ENCODE measurements at places on chromosomes 5 and 9.

- no peak for DNase-seq
Observed at GRCh38 chr5:168013546-168013945, 277.9 kb upstream of the WWC1 start.

GRCh38 chr5:28603869-28604268 lies 1565.5 kb upstream of the CDH9 start:
- no peak for DNase-seq

- no peak for DNase-seq
Observed at GRCh38 chr5:124309241-124309980, 437.0 kb downstream of the ZNF608 start.

GRCh38 chr9:137919095-137919465 lies 41.5 kb downstream of the CACNA1B start:
- no peak for DNase-seq

DNA sequence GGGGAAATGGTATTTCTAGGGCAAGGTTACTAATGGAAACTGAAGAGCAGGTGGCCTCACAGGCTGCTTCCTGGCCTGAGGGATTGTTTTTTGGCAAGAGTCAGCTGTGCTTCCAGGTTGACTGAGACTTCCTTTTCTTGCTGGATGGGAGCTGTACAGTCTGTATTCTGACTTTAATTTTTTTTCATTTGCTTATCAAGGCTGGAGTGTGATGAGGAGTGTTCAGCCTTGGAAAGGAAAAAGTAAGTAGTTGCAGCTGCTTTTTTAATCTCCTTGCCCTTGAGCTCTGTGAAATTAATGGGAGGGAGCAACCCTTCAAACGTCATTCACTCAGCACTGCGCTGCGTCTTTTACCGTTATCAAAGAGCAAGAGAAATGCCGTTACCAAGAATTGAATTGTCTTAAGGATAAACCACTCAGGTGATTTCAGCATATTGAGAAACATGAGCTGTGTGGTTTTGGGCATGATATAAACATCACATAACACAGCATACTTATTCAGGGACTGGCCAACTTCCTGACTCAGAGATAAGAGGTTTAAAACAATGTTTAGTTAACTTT lies 47.6 kb downstream of the AQP7 start:
- DNase-seq = no peak

GRCh38 chr9:40884072-40884901 lies 244.2 kb downstream of the FOXD4L6 start:
- DNase-seq = no peak

- peak; percentile 55 for DNase-seq
Observed at GRCh38 chr5:146048994-146049703, 56.2 kb downstream of the PLAC8L1 start.

GRCh38 chr5:160197341-160198144 lies 31.8 kb upstream of the FABP6 start:
- DNase-seq = no peak

GRCh38 chr5:112492291-112492690 lies 73.2 kb upstream of the EPB41L4A start:
- peak; percentile 40 for DNase-seq

- no peak for DNase-seq
Observed at GRCh38 chr5:53827211-53827651, 266.8 kb downstream of the NDUFS4 start.

DNA sequence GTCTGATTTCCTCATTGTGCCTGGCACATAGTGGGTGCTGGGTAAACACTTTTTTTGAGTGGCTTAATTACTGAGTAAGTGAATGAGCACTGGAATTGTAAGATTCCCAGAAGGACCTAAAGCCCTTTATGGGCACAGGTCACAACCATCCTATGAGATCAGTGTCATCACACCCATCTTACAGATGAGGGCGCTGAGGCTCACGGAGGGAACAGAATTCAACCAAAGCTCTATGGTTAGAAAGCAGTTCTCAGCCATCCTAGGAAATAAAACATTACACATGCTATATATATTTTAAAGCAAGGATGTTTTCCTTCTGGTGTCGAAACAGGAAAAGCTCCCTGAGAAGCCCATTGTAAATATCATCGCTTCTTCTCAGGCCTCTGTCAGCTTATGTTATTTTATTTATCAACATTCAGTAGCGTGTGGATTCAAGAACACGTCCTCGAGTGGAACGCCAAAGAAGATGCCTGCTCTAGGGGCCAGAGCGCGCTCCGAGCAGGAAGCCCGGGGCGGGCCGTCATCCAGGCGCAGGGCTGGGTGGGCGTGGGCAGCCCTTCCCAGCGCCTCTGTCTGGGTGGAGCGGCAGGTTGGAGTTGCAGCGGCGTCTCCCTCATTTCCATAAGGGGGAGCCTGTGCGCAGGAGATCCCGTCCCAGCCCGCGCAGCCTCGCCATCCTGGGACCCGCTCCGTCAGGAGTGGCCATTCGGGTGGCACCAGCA lies 155.8 kb upstream of the SMIM23 start:
- DNase-seq = no peak

- DNase-seq = no peak
Observed at GRCh38 chr9:135959814-135960213, 1.4 kb downstream of the UBAC1 start.

DNA sequence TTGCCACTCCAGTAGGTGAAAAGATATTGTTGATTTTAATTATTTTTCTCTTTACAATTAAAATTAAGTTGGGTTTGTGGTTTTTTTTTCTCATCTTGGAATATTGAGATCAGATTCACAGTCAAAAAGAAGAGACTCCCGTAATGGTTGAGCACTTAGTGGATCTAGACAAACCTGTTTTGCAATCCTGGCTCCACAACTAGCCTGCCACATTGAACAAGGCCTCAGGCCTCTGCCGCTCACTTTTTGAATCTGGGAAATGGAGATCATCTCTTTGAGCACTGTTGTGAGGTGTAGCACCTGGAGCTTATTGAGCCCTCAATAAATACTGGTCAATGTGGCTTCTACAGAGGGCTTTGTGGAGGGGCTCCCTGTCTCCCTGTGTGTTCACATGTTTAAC lies 37.1 kb upstream of the RARS1 start:
- DNase-seq = no peak

DNA sequence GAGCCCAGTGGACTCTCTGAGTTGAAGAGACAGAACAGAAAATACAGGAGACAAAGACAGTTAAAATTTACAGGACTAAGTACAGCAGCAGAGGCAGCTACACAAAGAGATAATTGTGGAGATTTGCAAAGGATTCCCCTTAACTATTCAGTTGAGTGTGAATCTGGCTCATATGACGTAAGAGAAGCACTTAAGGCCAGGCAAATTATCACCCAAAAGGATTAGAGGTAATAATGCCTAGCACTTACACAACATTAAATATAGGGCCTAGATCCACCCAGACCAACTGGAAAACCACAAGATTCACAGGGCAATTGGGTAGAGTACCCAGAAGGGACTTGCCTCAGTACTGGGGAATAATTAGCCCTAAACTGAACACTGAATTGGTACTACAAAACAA lies 41.3 kb downstream of the ADAMTS6 start:
- no peak for DNase-seq

GRCh38 chr9:87722393-87723088 lies 3.4 kb upstream of the CTSL start:
- DNase-seq = no peak

GRCh38 chr9:117823576-117823975 lies 119.4 kb downstream of the TLR4 start:
- DNase-seq = no peak

- DNase-seq = no peak
Observed at GRCh38 chr5:124927735-124928134, 181.3 kb upstream of the ZNF608 start.

- no peak for DNase-seq
Observed at GRCh38 chr5:89996335-89996734, 413.2 kb downstream of the CETN3 start.

DNA sequence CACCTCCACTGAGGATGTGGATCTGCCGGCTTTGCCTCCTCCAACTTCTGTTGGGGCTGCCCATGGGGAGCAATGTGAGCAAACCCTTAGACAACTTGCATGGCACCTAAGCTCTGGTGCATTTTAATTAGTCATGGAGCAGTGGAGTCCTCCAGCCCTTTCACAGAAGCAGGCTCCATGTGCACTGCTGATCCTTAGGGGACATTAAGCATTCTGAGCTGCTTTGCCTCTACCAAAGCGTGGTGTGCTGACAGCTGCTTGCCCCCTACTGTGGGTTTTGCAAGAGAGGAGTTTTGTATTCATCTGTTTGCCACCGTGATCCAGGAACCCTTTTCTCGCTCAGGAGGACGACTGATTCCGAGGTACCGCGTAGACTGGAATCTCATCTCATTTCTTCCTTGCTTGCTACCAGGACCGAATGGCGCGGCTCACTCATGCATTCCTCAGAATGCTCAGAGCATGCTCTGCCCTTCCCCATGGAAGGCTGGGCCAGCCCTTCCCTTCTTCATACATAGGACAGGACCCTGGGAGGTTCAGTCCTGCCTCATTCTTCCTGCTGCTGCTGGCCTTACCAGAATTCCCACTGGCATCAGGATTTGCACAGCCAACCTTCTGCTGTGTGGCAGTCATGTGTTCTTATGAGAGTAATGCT lies 432.5 kb downstream of the GADD45G start:
- no peak for DNase-seq

GRCh38 chr5:88693071-88693932 lies 189.7 kb downstream of the MEF2C start:
- no peak for DNase-seq

DNA sequence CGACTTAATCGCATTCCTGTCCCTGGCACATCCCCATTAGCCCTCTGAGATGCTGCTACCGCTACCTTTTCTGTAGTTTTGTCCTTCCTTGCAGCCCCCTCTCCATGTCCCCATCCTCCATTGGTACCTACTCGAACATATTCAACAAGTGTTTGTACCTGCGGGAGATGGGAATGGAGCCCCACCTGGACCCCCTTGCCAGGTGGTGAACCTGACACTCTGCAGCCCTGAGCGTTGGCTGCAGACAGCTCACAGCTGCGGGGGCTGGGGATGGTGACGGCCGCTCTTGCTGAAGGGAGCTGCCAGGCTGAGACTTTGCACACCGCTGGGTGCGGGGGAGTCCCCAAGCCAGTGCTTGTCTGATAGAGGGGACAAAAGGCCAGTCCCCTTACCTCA lies 96.3 kb upstream of the DAP start:
- DNase-seq = no peak

- no peak for DNase-seq
Observed at GRCh38 chr9:33225319-33226147, 14.4 kb upstream of the SPINK4 start.

- no peak for DNase-seq
Observed at GRCh38 chr9:6619909-6620308, 25.6 kb downstream of the GLDC start.

- DNase-seq = no peak
Observed at GRCh38 chr5:176873541-176874172, 25.5 kb downstream of the HK3 start.

DNA sequence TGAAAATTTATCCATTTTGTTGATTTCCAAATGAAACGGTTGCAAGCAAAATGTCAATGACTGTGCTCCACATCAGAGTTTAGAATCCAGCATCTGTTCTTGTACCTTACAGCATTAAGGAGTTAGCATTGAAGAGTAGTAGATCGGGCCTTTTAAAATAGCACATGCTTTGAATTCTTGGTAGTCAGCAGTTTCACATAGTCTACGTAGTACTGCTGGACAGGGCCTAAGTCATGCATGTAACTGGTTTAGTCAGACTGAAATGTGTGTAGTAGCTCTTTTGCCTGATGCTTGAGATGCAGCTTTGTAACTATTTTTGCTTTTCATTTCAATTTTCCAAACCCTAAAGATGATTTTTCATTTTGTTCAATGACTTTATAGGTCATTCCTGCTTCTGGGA lies 19.8 kb downstream of the LECT2 start:
- no peak for DNase-seq

DNA sequence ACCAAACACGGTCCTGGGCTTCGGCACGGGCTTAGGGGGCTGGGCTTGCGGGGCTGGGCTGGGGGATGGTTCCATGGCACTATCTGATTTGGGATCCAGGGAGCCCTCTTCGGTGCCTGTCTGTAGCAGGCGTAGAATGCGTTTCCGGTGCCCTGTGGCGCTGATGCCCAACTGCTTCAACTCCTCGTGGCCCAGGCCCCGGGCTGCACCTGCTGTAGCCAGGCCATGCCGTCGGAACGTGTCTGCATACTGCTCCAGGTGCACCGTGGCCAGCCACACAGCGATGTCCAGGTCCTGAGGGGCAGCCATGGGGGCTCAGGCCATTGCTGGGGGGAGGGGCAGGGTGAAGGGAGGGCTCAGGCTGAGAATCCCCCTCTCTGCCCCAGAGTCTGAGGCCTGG lies 1.9 kb downstream of the ARAP3 start:
- DNase-seq = no peak

DNA sequence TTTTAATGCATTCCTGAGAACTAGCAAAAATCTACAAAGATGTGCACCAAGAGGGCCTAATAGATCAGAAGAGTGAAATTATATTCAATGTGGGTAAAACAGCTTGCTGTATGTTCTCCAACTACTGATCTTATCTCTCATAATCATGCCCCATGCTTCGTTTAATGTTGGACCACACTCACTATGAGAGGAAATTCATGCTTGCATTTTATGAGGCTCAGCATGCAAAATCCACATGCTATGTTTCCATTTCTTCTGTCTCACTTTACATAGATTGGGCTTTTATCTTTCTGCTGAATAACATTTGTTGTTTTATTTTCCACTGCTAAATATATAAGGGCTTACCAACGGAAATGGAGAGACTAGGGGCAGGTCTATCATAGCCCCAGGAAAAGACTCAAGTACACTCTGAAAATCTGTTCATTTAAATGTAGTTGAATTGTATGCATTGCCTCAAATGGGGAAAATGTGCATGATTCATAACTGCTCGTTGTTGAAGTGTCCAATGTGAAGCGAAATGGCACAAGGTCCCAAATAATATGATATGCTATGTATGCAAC lies 474.2 kb downstream of the EFNA5 start:
- DNase-seq = no peak

DNA sequence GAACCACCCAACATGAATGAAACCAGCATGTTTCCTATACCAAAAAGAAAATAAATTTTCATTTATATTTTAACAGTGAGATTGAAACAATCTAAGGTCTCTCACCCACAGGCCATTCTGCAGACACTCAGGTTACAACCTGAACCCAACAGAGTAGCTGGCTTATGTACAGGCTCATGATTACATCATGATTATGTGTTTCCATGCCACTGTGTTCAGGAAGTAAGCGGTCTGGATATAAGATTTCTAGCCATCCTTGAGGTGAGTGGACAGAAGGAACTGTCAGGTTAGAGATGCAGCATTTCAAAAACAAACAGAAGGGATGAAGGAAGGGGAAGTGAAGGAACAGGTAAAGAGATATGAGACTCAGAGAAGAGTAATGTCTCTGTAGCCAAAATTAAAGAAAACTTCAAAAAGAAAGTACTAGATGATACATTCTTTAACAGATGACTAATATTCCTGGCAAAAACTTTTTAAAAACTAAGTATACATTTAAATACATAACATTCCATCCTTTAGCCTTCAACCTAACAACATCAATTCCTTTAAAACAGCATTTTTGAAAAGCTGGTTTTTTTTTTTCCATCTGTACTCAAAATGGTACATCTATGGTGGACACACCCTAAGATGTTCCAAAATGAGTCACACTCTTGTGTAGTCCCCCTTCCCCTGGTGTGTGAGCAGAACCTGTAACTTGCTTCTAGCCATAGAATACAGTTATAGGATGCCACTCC lies 119.8 kb downstream of the LPAR1 start:
- DNase-seq = peak; percentile 14

- no peak for DNase-seq
Observed at GRCh38 chr5:124634741-124635323, 111.6 kb downstream of the ZNF608 start.
